ENCODE measurements at places on chromosomes 6 and 20. TPM values are rescaled to one million over a fixed set of nuclear protein-coding genes. Genes with fewer than 3 reads are reported as not detected.
A peak's percentile ranks its signal among the peaks of the same experiment; 100 is the strongest.

GRCh38 chr20:39835130-39835842 lies 853.8 kb downstream of the MAFB start:
- no peaks in the 10 kb centered on the region for H3K27me3 ChIP-seq
- H3K36me3 ChIP-seq: no peaks in the 10 kb centered on the region
- H3K4me1 ChIP-seq: no peaks in the 10 kb centered on the region
- H3K27ac ChIP-seq: no peak overlapping the region
- DNase-seq: no peak

DNA sequence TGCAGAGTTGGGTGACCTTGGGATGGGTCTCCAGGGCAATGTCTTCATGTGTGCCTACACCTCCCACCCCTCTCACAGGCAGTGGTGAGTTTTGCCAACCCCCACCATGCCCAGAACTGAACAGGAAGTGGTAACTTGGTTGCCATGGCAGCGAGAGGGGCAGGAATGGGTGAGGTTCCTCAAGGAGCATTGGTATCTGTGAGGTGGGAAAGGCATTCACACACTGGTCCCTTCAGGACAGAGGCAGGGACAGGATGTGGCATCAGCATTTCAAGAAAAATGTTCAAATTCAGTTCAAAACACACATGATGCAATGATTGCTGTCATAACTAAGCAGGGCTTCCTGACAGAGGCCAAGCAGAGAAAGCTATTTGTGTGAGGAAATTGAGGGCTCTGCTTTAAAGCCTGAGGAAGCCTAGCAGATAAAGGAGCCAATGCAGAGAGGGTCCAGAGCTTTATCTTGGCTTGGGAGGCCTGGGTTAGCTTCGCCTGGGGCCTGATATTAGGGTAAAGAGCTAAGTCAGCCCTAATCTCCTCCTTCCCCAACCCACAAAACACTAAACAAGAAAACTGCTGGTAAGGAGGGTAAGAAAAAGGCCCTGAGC lies 551 bp downstream of the TREML2 start:
- H3K36me3 ChIP-seq: no peaks in the 10 kb centered on the region
- DNase-seq: peak; percentile 82
- H3K4me3 ChIP-seq: peak overlapping the region; percentile 26
- peaks cover 47% of the 10 kb centered on the region for H3K4me1 ChIP-seq

GRCh38 chr6:53845280-53846195 lies 50.7 kb downstream of the LRRC1 start:
- no peaks in the 10 kb centered on the region for H3K27me3 ChIP-seq
- no peak overlapping the region for H3K27ac ChIP-seq
- DNase-seq: no peak
- H3K36me3 ChIP-seq: no peaks in the 10 kb centered on the region

DNA sequence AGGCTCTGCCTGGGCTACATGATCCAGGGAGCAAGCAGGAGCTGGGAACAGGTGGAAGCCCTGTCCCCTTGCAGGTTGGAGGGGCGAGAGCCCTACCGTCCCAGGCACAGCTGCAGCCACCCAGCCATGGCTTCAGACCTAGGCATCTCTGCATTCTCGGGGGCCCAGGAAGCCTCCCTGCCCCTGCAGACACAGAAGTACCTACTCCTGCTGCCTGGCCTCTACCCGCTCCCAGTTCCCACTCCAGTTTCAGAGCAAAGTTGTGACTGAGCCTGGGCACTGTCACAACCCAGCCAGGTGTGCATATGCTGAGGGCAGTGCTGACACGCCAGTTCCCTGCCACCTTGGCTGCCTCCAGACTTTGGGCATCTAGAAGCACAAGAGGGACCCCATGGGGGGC lies 645.9 kb downstream of the HTR1B start:
- H3K27ac ChIP-seq: no peak overlapping the region
- no peaks in the 10 kb centered on the region for H3K4me1 ChIP-seq
- no peaks in the 10 kb centered on the region for H3K27me3 ChIP-seq
- DNase-seq: no peak
- H3K36me3 ChIP-seq: no peaks in the 10 kb centered on the region
- no peak overlapping the region for H3K4me3 ChIP-seq

GRCh38 chr6:148963738-148964137 lies 216.9 kb downstream of the UST start:
- DNase-seq: no peak
- H3K4me3 ChIP-seq: no peak overlapping the region
- H3K27ac ChIP-seq: no peak overlapping the region
- H3K4me1 ChIP-seq: no peaks in the 10 kb centered on the region
- H3K27me3 ChIP-seq: no peaks in the 10 kb centered on the region

DNA sequence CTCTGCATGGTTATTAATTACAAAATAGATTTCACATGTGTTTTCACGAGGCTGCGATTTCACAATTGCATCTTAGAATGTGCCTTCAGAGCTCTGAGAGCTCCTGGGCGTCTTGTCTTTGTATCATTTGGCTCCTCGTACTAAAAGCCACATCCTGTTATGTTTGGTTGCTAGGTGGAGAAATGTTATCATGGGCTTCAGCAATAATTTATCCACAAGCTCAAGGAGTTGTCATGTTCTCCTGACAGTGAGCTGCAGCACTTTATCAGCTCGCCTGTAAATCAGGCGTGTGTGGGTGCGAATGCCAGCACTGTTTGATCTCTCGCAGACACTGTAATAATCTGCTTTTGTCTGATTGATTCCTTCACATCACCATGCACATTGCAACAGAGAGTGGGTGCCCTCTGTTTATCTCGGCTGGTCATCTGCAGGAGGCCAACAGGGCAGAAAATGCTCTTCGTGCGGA lies 218.6 kb upstream of the ZFP64 start:
- H3K4me3 ChIP-seq: peak overlapping the region; percentile 30
- H3K4me1 ChIP-seq: peaks cover 73% of the 10 kb centered on the region
- peak; percentile 88 for DNase-seq
- H3K36me3 ChIP-seq: no peaks in the 10 kb centered on the region
- no peaks in the 10 kb centered on the region for H3K27me3 ChIP-seq
- peak overlapping the region; percentile 94 for H3K27ac ChIP-seq

- no peak overlapping the region for H3K27ac ChIP-seq
- no peak overlapping the region for H3K4me3 ChIP-seq
- H3K27me3 ChIP-seq: no peaks in the 10 kb centered on the region
- no peak for DNase-seq
These were observed 97.2 kb downstream of the KIF16B start for GRCh38 chr20:16476032-16476431.

LGSN gene
- total RNA-seq: not detected

DNA sequence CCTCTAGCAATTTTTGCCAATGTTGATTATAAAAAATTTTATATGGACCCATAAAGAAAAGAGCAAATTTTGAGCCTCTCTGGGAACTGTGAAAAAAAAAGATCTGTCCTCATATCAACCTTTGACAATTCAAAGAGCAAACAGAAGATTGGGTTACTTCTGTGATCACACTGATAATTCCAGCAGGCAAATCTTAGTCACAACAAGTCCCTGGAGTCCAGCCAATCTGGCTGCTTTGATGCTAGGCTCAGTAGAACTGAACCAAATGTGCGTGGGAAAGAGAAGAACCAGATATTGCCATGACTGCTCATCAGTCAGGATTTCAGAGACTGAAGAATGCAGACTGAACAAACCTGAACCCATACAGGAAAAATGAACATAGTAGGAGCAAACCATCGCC lies 438.4 kb upstream of the FLRT3 start:
- H3K27me3 ChIP-seq: no peaks in the 10 kb centered on the region
- no peaks in the 10 kb centered on the region for H3K4me1 ChIP-seq

GRCh38 chr6:112488238-112488637 lies 141.1 kb downstream of the RFPL4B start:
- no peaks in the 10 kb centered on the region for H3K36me3 ChIP-seq
- DNase-seq: no peak
- no peak overlapping the region for H3K4me3 ChIP-seq

ETV7 gene
- total RNA-seq: 0.32 TPM

GRCh38 chr6:65786815-65787214 lies 79.8 kb upstream of the EYS start:
- no peaks in the 10 kb centered on the region for H3K27me3 ChIP-seq
- H3K36me3 ChIP-seq: no peaks in the 10 kb centered on the region
- no peak for DNase-seq
- H3K27ac ChIP-seq: no peak overlapping the region
- no peaks in the 10 kb centered on the region for H3K4me1 ChIP-seq

FKBP1C gene
- total RNA-seq: not detected
